ENCODE measurements at places on chromosomes 6 and 20.
A peak's percentile ranks its signal among the peaks of the same experiment; 100 is the strongest.

DNA sequence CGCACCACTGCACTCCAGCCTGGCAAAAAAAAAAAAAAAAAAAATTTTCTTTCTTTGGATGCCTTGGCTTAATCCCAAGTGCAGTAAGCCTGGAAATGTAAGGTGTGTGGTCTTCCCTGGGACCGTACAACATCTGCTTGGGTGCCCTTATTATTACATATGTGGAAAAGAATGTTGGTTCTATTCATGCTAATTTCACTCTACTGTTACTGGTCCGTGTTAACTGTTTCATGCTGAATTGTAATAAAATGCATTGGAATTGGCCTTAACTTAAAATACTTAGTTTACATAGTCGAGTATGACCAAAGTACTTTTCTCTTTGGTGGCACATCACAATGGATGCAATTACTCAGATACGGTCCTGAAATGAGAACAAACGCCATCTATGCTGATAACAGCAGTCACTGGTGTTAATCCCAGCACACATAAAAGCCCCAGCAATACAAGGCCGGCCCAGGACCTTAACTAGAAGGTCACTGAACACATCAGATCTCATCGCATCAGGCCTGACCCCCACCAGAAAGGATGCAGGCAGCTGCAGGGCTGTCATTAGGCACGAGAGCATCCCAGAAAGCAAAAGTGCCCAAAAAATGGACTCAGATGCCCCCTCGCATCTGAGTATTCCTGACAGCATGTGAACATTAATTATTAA is 1.2 kb downstream of the SERPINB6 start:
- peaks cover 12% of the 10 kb centered on the region for H3K4me1 ChIP-seq
- H3K4me3 ChIP-seq: no peak overlapping the region
- no peaks in the 10 kb centered on the region for H3K27me3 ChIP-seq
- no peaks in the 10 kb centered on the region for H3K36me3 ChIP-seq

GRCh38 chr20:62500237-62500864 is 24.6 kb upstream of the GATA5 start:
- no peak overlapping the region for H3K27ac ChIP-seq
- no peaks in the 10 kb centered on the region for H3K4me1 ChIP-seq
- H3K4me3 ChIP-seq: no peak overlapping the region
- H3K27me3 ChIP-seq: no peaks in the 10 kb centered on the region
- DNase-seq: peak; percentile 73
- no peaks in the 10 kb centered on the region for H3K36me3 ChIP-seq

DNA sequence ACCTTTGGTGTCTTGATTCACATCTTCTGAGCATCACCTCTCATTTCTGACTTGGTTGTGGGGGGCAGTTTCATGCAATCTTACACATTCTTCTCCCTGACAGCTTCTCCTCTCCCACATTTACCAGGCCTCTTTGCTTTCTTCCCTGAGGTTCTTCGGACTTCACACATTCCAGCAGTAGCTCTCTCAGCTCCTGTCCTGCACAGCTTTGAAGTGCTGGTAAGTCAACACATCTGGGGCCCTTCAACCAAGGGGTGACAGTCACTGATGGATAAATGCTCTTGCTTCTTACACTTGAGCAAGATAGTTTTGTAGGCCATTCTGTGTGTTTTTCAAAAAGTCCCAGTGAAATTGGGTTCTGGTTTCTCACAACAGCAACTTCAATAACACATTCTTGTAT is 2.5 kb upstream of the SLC35B3 start:
- H3K27me3 ChIP-seq: no peaks in the 10 kb centered on the region
- DNase-seq: no peak
- peak overlapping the region; percentile 82 for H3K27ac ChIP-seq
- H3K4me3 ChIP-seq: no peak overlapping the region
- H3K36me3 ChIP-seq: no peaks in the 10 kb centered on the region

DNA sequence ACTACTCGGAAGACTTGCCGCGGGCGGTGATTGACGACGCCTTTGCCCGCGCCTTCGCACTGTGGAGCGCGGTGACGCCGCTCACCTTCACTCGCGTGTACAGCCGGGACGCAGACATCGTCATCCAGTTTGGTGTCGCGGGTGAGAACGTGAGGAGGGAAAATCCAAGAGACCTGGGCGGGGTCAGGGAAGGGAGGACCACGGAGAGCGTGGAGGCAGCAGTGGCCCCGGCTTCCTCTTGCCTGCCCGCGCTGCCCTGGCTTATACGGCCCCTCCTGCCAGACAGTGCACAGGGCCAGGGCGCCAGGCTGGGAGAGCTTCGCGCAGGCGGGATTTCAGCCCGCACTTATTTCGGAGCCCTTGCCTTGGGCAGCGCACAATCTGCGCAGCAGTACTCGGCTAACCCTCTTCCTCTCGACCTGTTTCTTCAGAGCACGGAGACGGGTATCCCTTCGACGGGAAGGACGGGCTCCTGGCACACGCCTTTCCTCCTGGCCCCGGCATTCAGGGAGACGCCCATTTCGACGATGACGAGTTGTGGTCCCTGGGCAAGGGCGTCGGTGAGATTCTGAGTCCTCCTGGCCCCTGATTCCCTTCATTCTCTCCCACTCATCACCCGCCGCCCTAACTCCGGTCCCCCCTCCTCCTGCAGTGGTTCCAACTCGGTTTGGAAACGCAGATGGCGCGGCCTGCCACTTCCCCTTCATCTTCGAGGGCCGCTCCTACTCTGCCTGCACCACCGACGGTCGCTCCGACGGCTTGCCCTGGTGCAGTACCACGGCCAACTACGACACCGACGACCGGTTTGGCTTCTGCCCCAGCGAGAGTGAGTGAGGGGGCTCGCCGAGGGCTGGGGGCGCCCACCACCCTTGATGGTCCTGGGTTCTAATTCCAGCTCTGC is 2.0 kb downstream of the MMP9 start:
- no peak overlapping the region for H3K27ac ChIP-seq
- peaks cover 31% of the 10 kb centered on the region for H3K27me3 ChIP-seq
- DNase-seq: no peak
- H3K36me3 ChIP-seq: no peaks in the 10 kb centered on the region

GRCh38 chr6:11194356-11195218 is 37.9 kb downstream of the NEDD9 start:
- no peak overlapping the region for H3K4me3 ChIP-seq
- no peaks in the 10 kb centered on the region for H3K27me3 ChIP-seq
- H3K4me1 ChIP-seq: peaks cover 23% of the 10 kb centered on the region

DNA sequence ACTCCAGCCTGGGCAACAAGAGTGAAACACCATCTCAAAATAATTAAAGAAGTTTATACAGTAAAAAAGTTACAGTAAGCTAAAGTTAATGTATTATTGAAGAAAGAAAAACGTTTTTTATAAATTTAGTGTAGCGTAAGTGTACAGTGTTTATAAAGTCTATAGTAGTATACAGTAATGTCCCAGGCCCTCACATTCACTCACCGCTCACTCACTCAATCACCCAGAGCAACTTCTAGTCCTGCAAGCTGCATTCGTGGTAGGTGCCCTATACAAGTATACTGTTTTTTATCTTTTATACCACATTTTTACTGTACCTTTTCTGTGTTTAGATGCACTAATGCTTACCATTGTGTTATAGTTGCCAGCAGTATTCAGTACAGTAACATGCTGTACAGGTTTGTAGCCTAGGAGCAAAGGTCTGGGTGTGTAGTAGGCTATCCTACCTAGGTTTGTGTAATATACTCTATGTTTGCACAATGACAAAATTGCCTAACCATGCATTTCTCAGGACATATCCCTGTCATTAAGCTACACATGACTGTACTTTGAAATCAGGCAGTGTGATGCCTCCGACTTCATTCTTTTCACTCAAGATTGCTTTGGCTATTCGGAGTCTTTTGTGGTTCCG is 16.7 kb downstream of the MGME1 start:
- no peak overlapping the region for H3K27ac ChIP-seq
- peaks cover 2% of the 10 kb centered on the region for H3K36me3 ChIP-seq
- no peaks in the 10 kb centered on the region for H3K27me3 ChIP-seq
- no peak for DNase-seq
- H3K4me1 ChIP-seq: peaks cover 4% of the 10 kb centered on the region

- no peak for DNase-seq
- H3K4me3 ChIP-seq: no peak overlapping the region
- H3K36me3 ChIP-seq: no peaks in the 10 kb centered on the region
- no peaks in the 10 kb centered on the region for H3K27me3 ChIP-seq
Measured at GRCh38 chr20:52896348-52896747, 75.8 kb upstream of the TSHZ2 start.

- DNase-seq: no peak
- H3K27me3 ChIP-seq: no peaks in the 10 kb centered on the region
- H3K27ac ChIP-seq: no peak overlapping the region
- no peaks in the 10 kb centered on the region for H3K36me3 ChIP-seq
- H3K4me3 ChIP-seq: no peak overlapping the region
- peaks cover 18% of the 10 kb centered on the region for H3K4me1 ChIP-seq
Measured at GRCh38 chr6:6804843-6805615, 216.5 kb downstream of the LY86 start.

- peaks cover 27% of the 10 kb centered on the region for H3K4me1 ChIP-seq
- no peak overlapping the region for H3K4me3 ChIP-seq
- peak; percentile 44 for DNase-seq
- no peaks in the 10 kb centered on the region for H3K36me3 ChIP-seq
- no peaks in the 10 kb centered on the region for H3K27me3 ChIP-seq
Measured at GRCh38 chr6:35977308-35977707, 47.1 kb downstream of the SLC26A8 start.

DNA sequence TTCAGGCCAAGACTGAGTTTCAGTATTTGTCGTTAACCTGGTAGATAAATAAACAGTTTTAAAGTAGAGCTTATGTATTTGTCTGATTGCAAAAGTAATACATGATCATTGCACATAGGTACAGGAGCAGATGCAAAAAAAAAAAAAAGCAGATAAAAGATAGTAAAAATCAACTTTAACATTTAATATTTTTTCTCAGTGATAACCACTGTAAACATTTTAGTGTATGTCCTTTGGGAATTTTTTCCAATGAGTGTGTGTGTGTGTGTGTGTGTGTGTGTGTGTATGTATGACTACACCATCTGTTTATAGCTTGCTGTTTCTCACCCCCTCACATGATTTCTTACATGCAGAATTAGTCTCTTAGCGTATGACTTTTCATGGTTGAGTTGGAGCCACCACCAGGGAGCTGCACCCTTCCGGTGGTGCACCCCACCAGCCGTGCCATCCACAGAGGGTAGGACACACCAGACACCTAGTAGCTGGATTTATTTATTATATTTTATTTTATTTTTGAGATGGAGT is 26.3 kb downstream of the WRNIP1 start:
- no peaks in the 10 kb centered on the region for H3K36me3 ChIP-seq
- DNase-seq: no peak
- no peaks in the 10 kb centered on the region for H3K27me3 ChIP-seq
- peaks cover 15% of the 10 kb centered on the region for H3K4me1 ChIP-seq
- no peak overlapping the region for H3K4me3 ChIP-seq
- H3K27ac ChIP-seq: no peak overlapping the region

GRCh38 chr6:109243863-109244825 is 138.1 kb downstream of the CD164 start:
- H3K4me3 ChIP-seq: no peak overlapping the region
- DNase-seq: no peak
- no peaks in the 10 kb centered on the region for H3K36me3 ChIP-seq

DNA sequence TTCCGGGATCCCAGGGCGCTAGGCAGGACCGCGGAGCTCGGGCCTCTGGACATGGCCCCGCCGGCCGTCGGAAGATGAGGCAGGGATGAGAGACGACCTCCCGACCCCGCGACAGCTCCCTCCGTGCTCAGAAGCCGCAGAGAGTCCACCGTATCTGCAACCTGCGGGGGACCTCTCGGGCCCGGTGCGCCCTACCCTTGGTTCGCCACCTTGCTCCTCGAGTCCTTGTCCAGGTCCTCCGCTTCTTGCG is 301 bp downstream of the PPP1R3D start:
- no peaks in the 10 kb centered on the region for H3K27me3 ChIP-seq
- H3K4me3 ChIP-seq: peak overlapping the region; percentile 81
- H3K27ac ChIP-seq: peak overlapping the region; percentile 93
- H3K4me1 ChIP-seq: peaks cover 17% of the 10 kb centered on the region

DNA sequence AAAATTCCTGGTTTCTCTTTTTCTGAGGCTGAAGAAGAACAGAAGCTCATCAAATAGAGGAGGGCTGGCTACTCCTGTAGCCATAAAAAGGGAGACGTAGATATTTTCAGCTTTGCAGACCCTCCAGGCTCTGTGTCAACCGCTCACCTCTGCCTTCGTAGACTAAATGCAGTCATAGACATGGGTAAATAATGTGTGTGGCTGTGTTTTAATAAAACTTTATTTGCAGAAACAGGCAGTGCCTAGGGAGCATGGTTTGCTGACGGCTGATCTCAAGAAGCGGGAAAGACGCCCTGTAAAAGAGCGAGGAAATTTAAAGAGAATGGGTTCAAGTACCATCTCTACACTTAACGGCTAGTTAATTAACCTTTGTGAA is 171.8 kb downstream of the BCAS1 start:
- no peak for DNase-seq
- H3K27me3 ChIP-seq: no peaks in the 10 kb centered on the region
- H3K27ac ChIP-seq: no peak overlapping the region
- peaks cover 15% of the 10 kb centered on the region for H3K4me1 ChIP-seq

DNA sequence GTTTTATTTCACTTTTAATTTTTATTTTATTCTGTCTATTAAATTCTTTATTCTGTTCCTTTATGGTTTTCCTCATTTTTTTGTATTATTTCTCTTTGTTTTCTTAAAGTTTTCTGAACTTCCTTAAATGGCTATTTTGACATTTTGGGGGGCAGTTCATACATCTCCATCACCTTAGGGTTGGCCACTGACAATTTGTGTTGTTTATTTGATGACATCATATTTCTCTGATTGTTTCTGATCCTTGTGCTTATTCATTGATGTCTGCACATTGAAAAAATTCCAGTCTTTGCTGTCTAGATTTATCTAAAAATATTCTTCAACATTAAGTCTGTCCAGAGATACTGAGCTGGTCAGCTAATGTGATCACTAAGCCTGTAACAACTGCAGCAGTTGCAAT is 379.5 kb upstream of the EYS start:
- no peaks in the 10 kb centered on the region for H3K27me3 ChIP-seq
- H3K27ac ChIP-seq: no peak overlapping the region
- no peaks in the 10 kb centered on the region for H3K36me3 ChIP-seq

DNA sequence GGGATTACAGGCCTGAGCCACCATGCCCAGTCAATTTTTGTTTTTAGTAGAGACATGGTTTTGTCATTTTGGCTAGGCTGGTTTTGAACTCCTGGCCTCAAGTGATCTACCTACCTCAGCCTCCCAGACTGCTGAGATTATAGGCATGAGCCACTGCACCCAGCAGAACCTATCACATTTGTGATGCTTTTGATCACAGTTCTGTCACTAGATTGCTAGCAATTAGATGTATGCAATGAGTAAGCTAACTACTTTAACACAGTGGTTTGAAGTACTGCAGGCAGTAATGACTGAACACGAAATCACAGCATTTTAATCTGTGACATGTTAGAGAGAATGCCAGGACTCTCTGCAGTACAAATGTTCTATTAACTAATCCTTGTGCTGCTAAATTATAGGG is 19.6 kb upstream of the SAMHD1 start:
- H3K27ac ChIP-seq: no peak overlapping the region
- H3K4me3 ChIP-seq: no peak overlapping the region
- no peaks in the 10 kb centered on the region for H3K27me3 ChIP-seq
- H3K4me1 ChIP-seq: no peaks in the 10 kb centered on the region
- no peaks in the 10 kb centered on the region for H3K36me3 ChIP-seq

All from thyroid gland (tissue), 4 donors.